Neural progenitor cell (in vitro differentiated cells): ENCODE measurements at places on chromosomes 5 and 9. TPM values are rescaled to one million over a fixed set of nuclear protein-coding genes. Genes with fewer than 3 reads are reported as not detected.

- DNase-seq, result no peak
- peaks cover 7% of the 10 kb centered on the region for H3K4me1 ChIP-seq
- H3K27me3 ChIP-seq, result no peaks in the 10 kb centered on the region
- H3K27ac ChIP-seq, result no peak overlapping the region
- no peak overlapping the region for H3K4me3 ChIP-seq
Observed at GRCh38 chr5:180324601-180324950, 28.6 kb downstream of the GFPT2 start.

Gene GRXCR2
- total RNA-seq, result not detected in 2 replicates

- peaks cover 23% of the 10 kb centered on the region for H3K36me3 ChIP-seq
- DNase-seq, result no peak
- H3K4me1 ChIP-seq, result no peaks in the 10 kb centered on the region
- no peaks in the 10 kb centered on the region for H3K27me3 ChIP-seq
- no peak overlapping the region for H3K27ac ChIP-seq
- H3K4me3 ChIP-seq, result no peak overlapping the region
Observed at GRCh38 chr9:71858102-71858798, 52.7 kb downstream of the ABHD17B start.

DNA sequence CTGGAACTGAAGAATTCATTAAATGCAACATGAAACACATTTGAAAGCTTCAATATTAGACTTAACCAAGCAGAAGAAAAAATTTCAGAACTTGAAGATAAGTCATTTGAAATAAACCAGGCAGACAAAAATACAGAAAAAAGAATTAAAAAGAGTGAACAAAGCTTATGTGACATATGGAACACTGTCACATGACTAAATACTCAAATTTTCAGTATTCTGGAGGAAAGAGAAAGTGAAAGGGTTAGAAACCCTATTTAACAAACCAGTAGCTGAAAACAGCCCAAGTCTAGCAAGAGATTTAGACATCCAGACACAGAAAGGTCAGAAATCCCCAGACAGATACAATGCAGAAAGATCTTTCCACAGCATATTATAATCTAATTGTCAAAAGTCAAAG, 37.1 kb upstream of the SH3TC2 start:
- no peaks in the 10 kb centered on the region for H3K36me3 ChIP-seq
- H3K27me3 ChIP-seq, result no peaks in the 10 kb centered on the region
- no peaks in the 10 kb centered on the region for H3K4me1 ChIP-seq

Gene LCN6
- not detected in 2 replicates for total RNA-seq

DNA sequence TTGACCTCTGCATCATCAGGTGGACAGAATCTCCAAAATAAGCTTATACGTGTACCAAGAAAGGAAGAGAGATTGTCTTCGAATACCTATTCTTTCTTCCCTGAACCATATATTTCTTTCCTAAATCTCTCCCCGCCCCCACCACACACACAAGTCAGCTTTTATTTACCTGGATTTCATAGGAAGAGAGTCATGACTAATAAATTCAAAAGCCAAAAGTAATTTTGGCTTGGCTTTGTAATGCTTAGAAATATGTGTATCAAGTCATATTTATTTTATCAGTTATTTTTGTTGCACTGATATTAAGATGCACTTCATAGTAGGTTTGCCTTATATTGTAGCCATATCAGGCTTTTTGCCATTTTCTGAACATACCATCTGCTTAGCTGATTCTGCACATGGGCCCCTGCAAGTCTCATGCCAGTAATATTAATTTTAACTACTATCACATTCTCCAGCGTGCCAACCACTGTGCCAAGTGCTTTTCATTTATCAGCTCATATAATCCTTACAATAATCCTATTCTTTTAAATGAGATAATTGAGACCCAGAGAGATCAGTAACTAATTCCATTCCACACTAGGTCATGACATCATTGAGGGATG, 1405.3 kb upstream of the NUDT12 start:
- no peaks in the 10 kb centered on the region for H3K27me3 ChIP-seq
- no peak for DNase-seq
- H3K36me3 ChIP-seq, result no peaks in the 10 kb centered on the region
- no peak overlapping the region for H3K4me3 ChIP-seq
- no peak overlapping the region for H3K27ac ChIP-seq

GRCh38 chr5:78640662-78641474, 7.7 kb downstream of the LHFPL2 start:
- H3K4me1 ChIP-seq, result peaks cover 31% of the 10 kb centered on the region
- H3K4me3 ChIP-seq, result no peak overlapping the region
- H3K27me3 ChIP-seq, result no peaks in the 10 kb centered on the region
- no peaks in the 10 kb centered on the region for H3K36me3 ChIP-seq

DNA sequence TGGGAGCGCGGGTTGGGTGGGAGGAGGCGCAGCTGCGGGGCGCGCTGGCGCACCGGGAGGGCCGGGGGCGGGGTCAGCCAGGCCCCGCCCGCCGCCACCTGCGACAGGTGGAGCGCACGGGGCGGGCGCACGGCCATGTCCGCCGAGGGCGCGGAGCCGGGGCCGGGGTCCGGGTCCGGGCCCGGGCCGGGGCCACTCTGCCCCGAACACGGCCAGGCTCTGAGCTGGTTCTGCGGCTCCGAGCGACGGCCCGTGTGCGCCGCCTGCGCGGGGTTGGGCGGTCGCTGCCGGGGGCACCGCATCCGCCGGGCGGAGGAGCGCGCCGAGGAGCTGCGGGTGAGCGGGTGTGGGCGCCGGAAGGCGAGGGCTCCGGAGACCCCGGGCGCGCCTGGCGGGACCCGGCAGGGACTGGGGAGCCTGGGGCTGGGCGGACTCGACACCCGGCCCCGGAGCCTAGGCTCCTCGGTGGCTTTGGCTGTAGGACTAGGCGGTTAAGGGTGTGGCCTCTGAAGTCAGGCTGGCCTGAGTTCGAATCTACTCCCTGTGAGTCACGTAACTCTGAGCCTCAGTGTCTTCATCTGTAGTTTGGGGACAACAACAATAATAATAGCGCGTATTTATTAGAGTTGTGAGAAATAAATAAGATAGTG, at the start of gene BSPRY:
Gene BSPRY, plus strand, starts transcription at position 97 of the 650 bp plus-strand sequence. Its CDS starts 39 bp downstream, at position 136.
- H3K27me3 ChIP-seq, result peaks cover 73% of the 10 kb centered on the region
- H3K4me3 ChIP-seq, result peak within 1 kb of the TSS; percentile 54
- peak; percentile 66 for DNase-seq
- no peaks in the 10 kb centered on the region for H3K36me3 ChIP-seq

DNA sequence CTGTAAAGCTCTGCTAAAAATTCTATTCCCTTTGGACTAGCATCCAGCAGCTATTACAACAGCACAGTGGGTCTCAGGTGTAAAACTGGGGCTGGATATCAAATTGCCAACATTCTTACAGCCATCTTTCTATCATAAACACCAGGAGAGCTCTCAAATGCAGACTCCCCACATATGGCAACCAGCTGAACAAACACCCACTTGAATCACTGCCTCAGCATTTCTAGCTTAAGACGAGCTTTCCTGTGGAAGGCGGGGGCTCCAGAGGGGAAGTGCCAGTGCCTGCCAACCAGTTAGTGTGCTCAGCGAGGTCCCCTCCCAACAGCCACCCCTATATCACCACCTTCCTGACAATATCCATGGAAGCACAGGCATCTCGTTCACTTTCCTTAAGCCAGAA, 62.2 kb downstream of the IPPK start:
- no peak overlapping the region for H3K4me3 ChIP-seq
- DNase-seq, result no peak
- H3K4me1 ChIP-seq, result peaks cover 17% of the 10 kb centered on the region
- no peaks in the 10 kb centered on the region for H3K27me3 ChIP-seq
- no peaks in the 10 kb centered on the region for H3K36me3 ChIP-seq

Gene ORM2
- 0.43 TPM in 1 of 2 replicates, not detected in the other for total RNA-seq
